ENCODE measurements at places on chromosomes 7 and 10.

- DNase-seq, result no peak
Measured at GRCh38 chr10:786633-787474, 97.4 kb upstream of the DIP2C start.

GRCh38 chr7:17029150-17029549 is 147.4 kb upstream of the AGR3 start:
- DNase-seq, result no peak

DNA sequence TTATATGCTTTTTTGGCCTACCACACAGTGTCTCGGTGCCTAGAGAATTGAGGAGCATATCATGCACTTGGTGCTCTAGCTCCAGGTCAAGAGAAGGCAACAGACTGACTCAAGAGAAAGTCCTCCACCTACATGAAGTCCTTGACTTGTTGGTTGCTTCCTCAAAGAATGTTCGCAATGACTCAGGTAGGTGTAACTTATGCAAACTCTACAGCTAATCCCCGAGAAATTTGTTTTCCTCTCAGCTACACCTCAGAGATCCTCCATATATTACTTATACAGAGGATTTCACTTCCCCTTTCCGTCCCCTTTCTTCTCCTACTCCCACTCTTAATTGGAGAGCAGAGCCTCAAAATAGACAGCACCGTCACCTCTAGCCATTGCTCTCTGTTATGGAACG is 1013.1 kb downstream of the KCNMA1 start:
- no peak for DNase-seq

DNA sequence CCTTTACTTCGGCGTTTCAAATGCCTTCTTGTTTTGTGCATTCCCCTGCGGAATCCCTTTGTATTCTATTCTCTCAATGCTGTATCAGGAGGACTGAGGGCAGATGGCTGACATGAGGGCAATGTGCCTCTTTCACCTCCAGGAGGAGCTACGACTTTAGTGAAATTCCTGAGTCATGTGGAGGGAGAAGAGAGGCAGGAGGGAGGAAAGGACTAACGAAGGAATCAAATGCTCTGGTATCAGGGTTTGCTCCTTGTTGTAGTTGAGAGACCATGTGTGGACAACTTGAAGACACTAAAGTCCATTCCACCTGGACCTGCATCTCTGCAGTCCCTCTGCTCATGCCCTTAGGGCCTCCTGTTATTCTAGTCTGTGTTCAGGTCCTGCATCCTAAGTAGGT is 40.2 kb upstream of the PRSS58 start:
- no peak for DNase-seq

- no peak for DNase-seq
Measured at GRCh38 chr10:119595134-119595675, 1.6 kb downstream of the TIAL1 start.

GRCh38 chr10:57897611-57898010 is 370.1 kb downstream of the IPMK start:
- DNase-seq, result no peak

DNA sequence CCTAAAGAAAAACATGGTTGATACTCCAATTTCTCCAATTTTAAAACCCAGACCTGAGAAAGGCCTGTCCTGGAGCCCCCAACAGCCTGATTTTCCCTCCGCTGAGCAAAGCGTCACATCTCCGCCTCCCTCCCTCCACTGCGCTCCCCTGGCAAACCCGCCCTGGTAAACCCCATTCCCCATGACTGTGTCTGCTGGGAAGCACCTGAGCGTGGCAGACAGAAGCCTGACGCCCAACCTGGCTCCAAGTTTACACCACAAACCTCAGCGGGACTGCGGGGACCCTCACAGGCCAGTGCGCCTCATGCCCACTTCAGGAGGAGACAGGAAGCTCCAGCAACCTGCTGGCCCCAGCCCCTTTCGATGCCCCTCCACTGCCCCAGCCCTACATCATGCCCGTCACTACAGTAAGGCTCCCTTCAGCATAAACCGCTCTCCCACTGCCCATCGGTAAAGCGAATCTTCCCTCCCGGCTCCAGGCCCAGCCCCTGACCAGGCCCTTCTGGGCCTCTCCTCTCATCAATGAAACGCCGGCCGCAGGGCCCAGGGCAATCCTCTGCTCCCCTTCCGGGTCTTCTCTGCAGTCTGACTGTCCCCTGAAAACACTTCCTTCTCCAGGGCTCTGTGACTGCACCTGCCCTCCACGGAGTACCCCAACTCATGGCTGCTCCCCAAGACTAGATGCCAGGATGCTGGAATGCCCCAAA is 233.3 kb downstream of the MAD1L1 start:
- DNase-seq, result no peak

GRCh38 chr10:86755454-86755739 is 1.0 kb upstream of the BMPR1A start:
- no peak for DNase-seq

GRCh38 chr10:108422286-108422685 is 1257.8 kb upstream of the SORCS1 start:
- DNase-seq, result no peak

DNA sequence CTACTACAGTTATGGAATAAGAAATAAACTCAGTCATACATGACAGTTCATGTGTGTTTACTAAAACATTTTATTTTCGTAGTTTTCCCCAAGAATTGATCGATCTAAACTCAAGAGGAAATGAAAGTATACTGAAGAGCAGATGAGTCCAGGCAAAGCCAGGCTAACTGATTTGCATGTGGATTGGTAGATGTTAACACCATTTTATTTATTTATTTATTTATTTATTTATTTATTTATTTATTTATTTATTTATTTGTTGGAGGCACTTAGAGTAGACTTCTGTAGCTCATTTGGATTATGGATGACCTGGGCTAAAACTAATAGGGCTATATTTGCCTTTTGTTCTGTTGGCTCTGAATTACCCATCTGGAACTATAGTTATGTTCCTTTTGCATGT is 68.5 kb upstream of the DKK1 start:
- DNase-seq, result no peak

- no peak for DNase-seq
Measured at GRCh38 chr7:68754414-68754813, 843.9 kb upstream of the AUTS2 start.

DNA sequence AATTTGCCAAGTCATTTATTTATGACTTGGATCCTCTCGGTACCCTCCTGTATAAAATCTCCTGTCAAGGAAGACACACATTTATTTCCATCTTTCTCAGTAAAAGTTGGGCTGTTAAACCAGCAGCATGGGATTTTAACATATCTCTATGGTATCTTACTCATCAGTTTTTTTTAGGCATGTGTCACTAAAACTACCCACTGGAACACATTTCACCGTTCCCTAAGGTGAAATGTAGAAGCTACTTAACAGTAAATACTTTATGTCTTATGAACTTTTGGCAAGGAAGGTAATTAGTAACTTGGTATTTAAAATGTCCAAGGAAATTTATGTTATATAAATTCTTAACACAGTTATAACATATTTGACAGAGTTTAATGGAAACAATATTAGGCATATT is 152.5 kb upstream of the HDAC9 start:
- no peak for DNase-seq

DNA sequence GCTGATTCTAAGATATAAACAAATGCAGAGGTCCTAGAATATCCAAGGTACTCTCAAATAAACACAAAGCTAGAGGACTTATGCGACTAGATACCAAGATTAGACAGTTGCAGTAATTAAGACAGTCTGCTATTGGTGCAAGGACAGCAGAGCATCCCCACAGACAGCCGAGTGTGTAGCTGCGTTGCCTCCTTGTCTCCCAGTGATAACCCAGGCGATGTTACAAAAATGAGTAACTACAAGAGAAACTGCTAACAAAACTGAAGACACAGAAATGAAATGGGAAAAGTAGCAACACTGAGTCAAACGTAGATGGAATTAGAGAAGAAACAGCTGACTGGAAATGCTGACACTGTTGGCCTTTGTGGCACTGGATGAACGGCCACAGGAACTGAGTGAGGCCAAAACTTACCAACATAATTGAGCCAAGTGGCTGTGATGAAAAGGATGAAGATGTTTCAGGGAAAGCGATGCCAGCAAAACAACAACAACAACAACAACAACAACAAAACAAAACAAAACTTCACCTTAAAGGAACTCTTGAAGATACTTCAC is 54.3 kb downstream of the BAIAP2L1 start:
- no peak for DNase-seq

DNA sequence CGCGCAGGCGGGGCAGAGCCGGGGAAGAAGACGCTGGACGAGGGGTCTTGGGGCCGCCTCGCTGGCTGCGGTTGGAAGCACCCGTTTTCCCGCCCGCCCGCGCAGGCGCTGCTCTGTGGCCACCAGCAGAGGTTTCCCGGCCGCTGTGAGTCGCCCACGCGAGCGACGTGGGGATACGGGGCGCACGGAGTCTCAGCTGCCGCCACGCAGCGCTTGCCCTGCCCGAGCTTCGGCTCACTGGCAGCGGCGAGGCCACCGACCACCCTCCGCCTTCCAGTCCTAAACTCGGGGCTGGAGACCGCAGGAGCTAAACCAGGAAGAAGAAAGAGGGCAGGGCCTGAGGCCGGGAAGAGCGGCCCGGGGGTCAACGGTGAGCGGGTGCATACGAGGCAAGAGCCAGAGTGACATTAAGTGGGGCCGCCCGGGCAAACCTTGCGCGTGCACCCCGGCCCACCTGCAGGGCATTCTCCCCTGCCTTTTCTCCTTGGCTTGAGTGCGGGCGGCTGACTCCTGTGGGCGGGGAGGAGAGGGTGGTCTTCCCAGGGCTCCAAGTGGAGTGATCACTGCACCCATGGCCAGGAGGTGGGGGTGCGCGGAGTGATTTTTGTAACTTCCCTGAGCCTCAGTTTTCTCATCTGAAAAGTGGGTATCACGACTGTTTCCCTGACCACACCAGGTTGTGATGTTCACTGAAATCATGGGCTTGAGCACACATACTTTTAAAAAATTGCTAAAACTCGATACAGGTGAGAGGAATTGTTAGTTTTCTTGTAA is 7.1 kb upstream of the EMX2 start:
- no peak for DNase-seq
